ENCODE measurements at places on chromosomes 6 and 20. TPM values are rescaled to one million over a fixed set of nuclear protein-coding genes. Genes with fewer than 3 reads are reported as not detected.
A peak's percentile ranks its signal among the peaks of the same experiment; 100 is the strongest.

DNA sequence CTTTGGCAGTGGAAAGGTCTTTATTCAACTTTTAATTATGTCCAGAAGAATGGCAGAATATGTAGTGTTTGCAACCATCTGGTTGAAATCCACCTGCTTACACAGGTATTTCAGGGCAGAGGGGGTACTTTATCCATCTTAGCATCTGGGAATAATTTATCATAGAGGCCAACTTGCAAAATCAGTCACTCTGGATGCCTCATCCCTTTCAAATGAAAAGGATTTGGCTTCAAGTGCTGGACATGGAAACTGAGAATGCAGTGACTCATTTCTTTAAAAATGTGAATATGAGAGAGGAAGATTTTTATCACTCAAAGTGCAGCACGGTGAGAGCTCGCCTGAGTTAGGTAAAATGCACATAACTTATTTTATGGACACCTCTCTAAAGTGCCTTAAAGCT, 758.3 kb downstream of the KIF16B start:
- no peak for DNase-seq
- no peak overlapping the region for H3K4me3 ChIP-seq
- no peaks in the 10 kb centered on the region for H3K36me3 ChIP-seq

DNA sequence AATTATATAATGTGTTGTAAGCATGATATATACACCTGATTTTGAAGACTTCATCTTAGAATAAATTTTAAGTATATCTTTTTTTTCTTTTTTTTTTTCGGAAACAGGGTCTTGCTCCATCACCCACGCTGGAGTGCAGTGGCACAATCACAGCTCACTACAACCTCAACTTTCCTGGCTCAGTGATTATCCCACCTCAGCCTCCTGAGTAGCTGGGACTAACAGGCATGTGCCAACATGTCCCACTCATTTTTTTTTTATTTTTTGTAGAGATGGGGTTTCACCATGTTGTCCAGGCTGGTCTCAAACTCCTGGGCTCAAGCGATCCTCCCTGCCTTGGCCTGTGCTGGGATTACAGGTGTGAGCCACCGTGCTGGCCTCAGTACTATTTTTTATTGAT, 17.1 kb downstream of the VPS52 start:
- H3K36me3 ChIP-seq, result no peaks in the 10 kb centered on the region
- no peaks in the 10 kb centered on the region for H3K27me3 ChIP-seq
- H3K4me1 ChIP-seq, result peaks cover 8% of the 10 kb centered on the region
- DNase-seq, result no peak

Gene DSTN
- 32.0 TPM for total RNA-seq

GRCh38 chr6:156347246-156347645, 429.9 kb upstream of the ARID1B start:
- H3K4me3 ChIP-seq, result no peak overlapping the region
- no peaks in the 10 kb centered on the region for H3K4me1 ChIP-seq
- no peak overlapping the region for H3K27ac ChIP-seq
- no peak for DNase-seq

- H3K36me3 ChIP-seq, result peaks cover 12% of the 10 kb centered on the region
- no peak overlapping the region for H3K4me3 ChIP-seq
- no peaks in the 10 kb centered on the region for H3K4me1 ChIP-seq
- no peaks in the 10 kb centered on the region for H3K27me3 ChIP-seq
Observed at GRCh38 chr6:73637404-73637803, 16.4 kb downstream of the SLC17A5 start.

Gene LPA
- total RNA-seq, result not detected

DNA sequence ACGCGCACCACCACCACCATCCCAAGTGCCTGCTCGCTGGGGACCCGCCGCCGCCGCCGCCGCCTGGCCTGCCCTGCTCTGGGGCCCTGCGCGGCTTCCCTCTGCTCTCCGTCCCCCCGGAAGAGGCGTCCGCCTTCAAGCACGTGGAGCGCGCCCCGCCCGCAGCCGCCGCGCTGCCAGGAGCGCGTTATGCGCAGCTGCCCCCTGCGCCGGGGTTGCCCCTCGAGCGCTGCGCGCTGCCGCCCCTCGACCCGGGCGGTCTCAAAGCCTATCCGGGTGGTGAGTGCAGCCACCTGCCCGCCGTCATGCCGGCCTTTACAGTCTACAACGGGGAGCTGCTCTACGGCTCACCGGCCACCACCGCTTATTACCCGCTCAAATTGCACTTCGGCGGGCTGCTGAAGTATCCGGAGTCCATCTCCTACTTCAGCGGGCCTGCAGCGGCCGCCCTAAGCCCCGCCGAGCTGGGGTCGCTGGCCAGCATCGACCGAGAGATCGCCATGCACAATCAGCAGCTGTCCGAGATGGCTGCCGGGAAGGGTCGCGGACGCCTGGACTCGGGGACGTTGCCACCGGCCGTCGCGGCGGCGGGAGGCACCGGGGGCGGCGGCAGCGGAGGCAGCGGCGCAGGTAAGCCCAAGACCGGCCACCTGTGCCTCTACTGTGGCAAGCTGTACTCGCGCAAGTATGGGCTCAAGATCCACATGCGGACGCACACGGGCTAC, 7.2 kb downstream of the PRDM13 start:
- H3K27me3 ChIP-seq, result peaks cover 26% of the 10 kb centered on the region
- no peak for DNase-seq

Gene RTEL1
- 31.6 TPM for total RNA-seq

- H3K4me3 ChIP-seq, result no peak overlapping the region
- H3K27ac ChIP-seq, result no peak overlapping the region
- H3K4me1 ChIP-seq, result peaks cover 30% of the 10 kb centered on the region
- DNase-seq, result no peak
- no peaks in the 10 kb centered on the region for H3K27me3 ChIP-seq
Observed at GRCh38 chr6:16683641-16684194, 77.5 kb downstream of the ATXN1 start.

GRCh38 chr6:155245831-155246230, 18.0 kb upstream of the CLDN20 start:
- no peak for DNase-seq
- no peak overlapping the region for H3K27ac ChIP-seq
- no peaks in the 10 kb centered on the region for H3K27me3 ChIP-seq
- no peaks in the 10 kb centered on the region for H3K36me3 ChIP-seq
- H3K4me3 ChIP-seq, result no peak overlapping the region
- H3K4me1 ChIP-seq, result no peaks in the 10 kb centered on the region

Gene CCDC170
- 0.56 TPM for total RNA-seq

- peak overlapping the region; percentile 30 for H3K27ac ChIP-seq
- no peak for DNase-seq
- H3K4me3 ChIP-seq, result no peak overlapping the region
- peaks cover 75% of the 10 kb centered on the region for H3K4me1 ChIP-seq
- no peaks in the 10 kb centered on the region for H3K36me3 ChIP-seq
Observed at GRCh38 chr6:90154755-90155470, 141.7 kb downstream of the BACH2 start.

DNA sequence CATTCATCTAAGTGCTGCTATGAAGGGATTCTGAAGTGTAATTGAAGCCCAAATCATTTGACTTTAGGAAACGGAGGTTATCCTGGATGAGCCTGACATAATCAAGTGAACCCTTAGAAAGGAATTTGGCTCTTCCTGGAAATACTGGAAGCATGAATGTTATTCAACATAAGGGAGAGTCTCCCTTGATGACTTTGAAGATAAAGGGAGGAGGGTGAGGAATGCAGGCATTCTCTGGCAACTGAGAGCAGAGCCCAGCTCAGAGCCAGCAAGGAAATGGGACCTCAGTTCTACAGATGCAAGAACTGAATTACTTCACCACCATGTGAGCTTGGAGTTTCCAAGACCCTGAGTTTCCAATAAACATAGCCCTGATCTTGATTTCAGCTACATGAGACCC, 168.2 kb downstream of the DLL1 start:
- no peak overlapping the region for H3K27ac ChIP-seq
- no peak overlapping the region for H3K4me3 ChIP-seq
- no peak for DNase-seq
- H3K36me3 ChIP-seq, result no peaks in the 10 kb centered on the region
- no peaks in the 10 kb centered on the region for H3K4me1 ChIP-seq

Gene GRM1
- total RNA-seq, result not detected

DNA sequence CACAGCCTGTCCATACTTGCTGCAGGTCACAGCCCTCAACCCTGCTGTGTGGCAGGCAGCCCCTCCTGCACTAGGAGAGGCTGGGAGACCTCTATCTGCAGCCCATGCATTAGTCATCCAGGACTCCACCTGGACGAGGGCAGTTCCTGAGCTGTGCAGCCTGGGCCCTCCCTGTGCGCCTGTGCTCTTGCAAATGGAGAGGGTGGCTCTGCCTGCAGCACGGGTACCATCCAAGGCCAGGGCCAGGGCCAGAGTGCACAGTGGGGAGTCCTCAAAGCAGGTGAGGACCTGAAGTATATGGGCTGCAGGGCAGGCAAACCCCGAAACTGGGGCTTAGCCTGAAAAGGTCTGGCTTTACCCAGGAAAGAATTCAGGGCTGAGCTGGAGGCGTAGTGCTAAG, 89.8 kb upstream of the PHACTR3 start:
- no peaks in the 10 kb centered on the region for H3K27me3 ChIP-seq
- H3K4me3 ChIP-seq, result no peak overlapping the region
- no peak for DNase-seq
- no peaks in the 10 kb centered on the region for H3K4me1 ChIP-seq
- no peaks in the 10 kb centered on the region for H3K36me3 ChIP-seq

- H3K27ac ChIP-seq, result no peak overlapping the region
- H3K27me3 ChIP-seq, result no peaks in the 10 kb centered on the region
- no peaks in the 10 kb centered on the region for H3K4me1 ChIP-seq
- no peak overlapping the region for H3K4me3 ChIP-seq
- H3K36me3 ChIP-seq, result no peaks in the 10 kb centered on the region
Observed at GRCh38 chr6:12371641-12372146, 81.5 kb downstream of the EDN1 start.

DNA sequence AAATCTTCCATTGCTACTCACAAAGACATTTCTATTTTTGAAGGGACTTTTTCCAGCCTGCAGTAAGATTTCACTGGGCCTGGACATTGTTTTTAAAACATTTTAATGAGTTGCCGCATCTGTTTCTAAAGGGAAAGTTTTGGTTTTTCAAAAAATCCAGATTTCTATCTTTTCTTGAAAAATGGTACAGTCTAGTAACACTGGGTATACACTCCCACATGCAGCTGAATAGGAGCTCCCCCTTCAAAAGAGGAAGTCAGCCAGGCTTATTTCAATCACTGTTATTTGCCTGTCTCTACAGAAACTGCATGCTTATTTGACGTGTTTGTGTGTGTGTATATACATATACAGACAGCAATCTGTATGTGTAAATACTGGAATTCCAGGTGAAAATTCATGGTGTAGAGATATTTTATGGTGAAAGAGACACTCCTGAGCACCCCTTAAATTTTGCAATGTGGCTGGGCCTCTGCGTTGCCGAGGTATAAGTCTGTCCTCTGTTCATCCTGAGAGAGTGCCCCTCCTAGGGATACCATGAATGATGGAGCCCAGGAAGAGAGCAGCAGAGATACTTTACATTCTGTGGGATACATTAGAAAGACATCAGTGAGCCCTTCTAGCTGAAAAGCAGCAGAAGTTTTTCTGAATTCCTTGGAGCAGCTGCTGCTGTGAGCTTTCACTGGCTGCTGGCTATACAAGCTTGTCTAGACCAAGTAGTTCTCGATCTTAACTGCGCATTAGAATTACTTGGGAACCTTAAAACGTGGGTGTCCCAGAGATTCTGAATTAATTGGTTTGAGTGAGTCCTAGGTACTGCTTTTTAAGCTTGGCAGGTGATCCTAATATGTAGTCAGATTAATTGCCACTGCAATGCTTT, 12.0 kb upstream of the ABRACL start:
- H3K4me3 ChIP-seq, result no peak overlapping the region
- H3K27me3 ChIP-seq, result no peaks in the 10 kb centered on the region
- H3K4me1 ChIP-seq, result no peaks in the 10 kb centered on the region
- H3K36me3 ChIP-seq, result no peaks in the 10 kb centered on the region

Gene RWDD2A
- total RNA-seq, result 6.4 TPM

GRCh38 chr6:118735320-118735719, 83.9 kb upstream of the CEP85L start:
- H3K4me3 ChIP-seq, result no peak overlapping the region
- no peak for DNase-seq
- H3K4me1 ChIP-seq, result no peaks in the 10 kb centered on the region
- no peaks in the 10 kb centered on the region for H3K36me3 ChIP-seq
- no peak overlapping the region for H3K27ac ChIP-seq

Gene KAT14
- 13.6 TPM for total RNA-seq
